GM23338 (cell line): ENCODE measurements at places on chromosomes 7 and 10.

GRCh38 chr7:151438864-151439601, 908 bp downstream of the CRYGN start:
- DNase-seq: no peak

DNA sequence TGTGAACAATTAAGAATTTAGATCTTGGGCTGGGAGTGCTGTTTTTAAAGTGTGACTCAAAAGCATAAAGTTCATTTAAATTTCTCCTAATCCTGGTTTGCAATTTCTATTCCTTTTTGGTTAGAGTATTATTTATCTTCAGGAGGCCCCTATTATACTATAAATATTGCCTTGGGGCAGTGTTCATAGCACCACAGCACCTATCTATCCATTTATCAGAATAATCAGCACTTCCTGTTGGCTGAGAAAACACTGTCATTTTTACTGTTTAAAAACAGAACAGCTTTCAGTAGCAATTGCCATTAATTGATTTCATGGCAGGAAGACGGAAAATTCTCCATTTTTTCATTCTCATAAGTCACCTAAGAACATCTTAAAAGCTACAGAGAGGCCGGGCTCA, 111.4 kb downstream of the KIAA1217 start:
- no peak for DNase-seq

GRCh38 chr10:55476129-55476528, 675.1 kb upstream of the PCDH15 start:
- no peak for DNase-seq

DNA sequence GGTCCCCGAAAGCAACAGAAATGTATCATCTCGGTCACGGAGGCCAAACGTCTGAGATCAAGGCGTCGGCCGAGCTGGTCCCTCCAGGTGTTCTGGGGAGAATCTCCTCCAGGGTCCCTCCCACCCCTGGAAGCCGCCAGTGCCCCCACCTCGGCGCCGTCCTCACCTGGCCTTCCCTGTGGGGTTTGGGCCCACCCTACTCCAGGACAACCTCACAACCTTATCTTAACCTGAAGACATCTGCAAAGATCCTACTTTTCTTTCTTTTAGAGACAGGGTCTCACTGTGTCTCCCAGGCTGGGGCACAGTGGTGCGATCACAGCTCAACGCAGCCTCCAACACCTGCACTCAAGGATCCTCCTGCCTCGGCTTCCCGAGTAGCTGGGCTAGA, 33.4 kb downstream of the ADAP1 start:
- no peak for DNase-seq

- DNase-seq: no peak
These were observed 168.9 kb upstream of the ASAH2 start for GRCh38 chr10:50420196-50420595.

DNA sequence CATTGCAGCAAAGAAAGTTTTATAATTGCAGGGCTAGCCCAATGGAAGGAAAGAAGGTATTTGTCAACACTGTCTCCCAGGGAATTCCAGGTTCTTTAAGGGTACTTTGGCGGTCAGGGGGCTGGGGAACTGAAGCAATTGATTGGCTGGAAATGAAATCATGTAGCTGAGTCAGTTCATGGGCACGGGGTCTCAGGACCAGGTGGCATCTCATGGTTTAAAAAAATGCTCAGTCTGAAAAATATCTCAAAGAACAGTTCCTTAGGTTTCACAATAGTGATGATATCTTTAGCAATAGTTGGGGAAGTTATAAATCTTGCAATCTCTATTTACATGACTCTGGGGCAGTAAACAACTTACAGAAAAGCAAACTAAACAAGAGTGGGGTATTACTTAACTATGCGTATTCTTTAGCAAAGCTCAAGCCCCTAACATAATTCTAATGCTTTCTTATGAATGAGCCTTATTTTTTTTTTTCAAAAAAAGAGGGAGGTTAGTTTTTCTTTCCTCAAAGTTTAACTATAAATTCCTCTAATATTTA, 376.9 kb upstream of the NRG3 start:
- DNase-seq: no peak
